Effector CD8-positive, alpha-beta T cell (primary cell): ENCODE measurements at places on chromosomes 16 and 17.

DNA sequence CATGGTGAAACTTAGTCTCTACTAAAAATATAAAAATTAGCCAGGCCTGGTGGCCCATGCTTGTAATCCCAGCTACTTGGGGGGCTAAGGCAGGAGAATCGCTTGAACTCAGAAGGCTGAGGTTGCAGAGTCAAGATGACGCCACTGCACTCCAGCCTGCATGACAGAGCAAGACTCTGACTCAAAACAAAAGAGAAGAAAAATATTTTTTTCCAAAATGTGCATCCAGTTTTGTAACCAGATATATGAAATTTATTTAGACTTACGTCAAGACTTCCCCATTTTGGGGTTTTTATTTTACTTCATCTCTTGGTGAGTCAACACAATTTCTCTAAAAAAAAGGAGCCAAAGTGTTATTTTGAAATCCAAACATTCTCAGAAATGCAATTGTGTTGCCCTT, 5.5 kb upstream of the TM4SF5 start:
- no peak for DNase-seq

- no peak for DNase-seq
Observed at GRCh38 chr16:55044201-55044975, 113.7 kb downstream of the IRX5 start.

GRCh38 chr17:80453126-80453997, 23.0 kb downstream of the NPTX1 start:
- no peak for DNase-seq

GRCh38 chr16:51900221-51900780, 646.6 kb downstream of the TOX3 start:
- DNase-seq = no peak

- DNase-seq = no peak
Observed at GRCh38 chr17:11493936-11494335, 104.3 kb upstream of the DNAH9 start.

GRCh38 chr17:79033046-79033616, 9.2 kb downstream of the C1QTNF1 start:
- no peak for DNase-seq

DNA sequence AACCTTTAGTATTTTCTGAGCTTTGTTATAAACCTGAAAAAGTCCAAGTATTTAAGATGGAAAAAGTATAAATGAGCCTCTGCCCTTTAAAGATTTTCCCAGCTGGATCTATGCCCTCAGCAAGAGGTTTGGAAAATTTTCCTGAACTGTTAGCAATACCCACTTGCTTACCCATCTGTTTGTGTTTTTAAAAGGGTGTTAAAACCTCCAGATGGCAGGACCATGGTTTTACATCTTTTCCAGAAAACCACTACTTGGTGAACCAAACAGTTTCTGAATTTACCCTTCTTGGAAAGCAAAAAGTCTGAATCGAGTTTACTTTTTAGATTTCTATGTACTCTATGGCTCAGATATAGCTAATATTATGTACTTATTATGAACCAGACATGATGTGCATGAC, 719 bp downstream of the PMFBP1 start:
- DNase-seq = no peak

- no peak for DNase-seq
Observed at GRCh38 chr16:30609002-30609925, 925 bp downstream of the ZNF689 start.

DNA sequence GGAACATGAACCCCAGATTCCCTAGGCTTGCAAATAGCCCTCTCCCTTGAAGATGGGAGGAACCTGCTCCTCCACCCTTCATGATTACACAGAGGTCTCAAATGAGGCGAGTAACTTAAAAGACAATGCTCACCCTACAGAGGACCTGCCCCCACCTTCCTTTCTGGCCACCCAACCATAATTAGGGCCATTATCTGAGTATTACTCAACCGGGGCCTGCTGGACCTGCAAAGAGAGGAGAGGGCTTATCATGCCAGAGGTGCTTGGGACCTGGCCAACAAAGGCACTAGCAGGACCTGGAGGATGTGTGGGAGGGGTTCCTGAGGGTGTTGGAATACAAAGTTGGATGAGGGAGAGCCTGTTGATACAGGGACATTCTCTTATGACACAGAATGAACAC, 42.4 kb downstream of the RNF157 start:
- no peak for DNase-seq

DNA sequence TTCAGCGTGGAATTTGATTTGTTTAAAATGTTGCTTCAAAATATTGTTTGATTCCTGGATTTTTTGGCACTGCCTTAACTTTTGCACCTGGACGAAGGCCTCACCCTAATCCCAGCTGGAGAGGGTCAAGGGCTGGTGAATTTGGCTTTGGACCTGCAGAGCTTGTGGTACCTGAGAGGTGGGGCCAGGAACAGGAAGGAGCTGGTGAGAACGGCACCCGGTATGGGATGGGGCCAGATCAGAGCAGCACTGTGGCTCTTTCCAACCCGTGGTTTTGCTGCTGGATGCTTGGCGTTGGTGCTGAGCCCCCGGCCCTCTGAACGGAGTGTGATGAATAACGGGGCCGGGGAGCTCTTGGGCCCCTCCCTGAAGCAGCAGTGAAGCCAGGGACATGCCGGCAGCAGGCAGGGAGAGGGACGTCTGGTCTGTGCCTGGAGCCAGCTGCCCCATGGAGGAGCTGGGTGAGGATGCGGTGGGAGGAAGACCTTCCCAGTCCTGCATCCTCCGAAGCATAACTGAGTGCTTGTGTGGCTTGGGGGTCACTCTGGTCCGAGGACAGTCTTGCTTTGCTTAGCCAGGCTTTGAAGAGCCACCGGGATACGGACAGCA, 275.4 kb downstream of the SEC14L1 start:
- no peak for DNase-seq

- DNase-seq = no peak
Observed at GRCh38 chr16:83269048-83269447, 538.7 kb upstream of the HSBP1 start.

DNA sequence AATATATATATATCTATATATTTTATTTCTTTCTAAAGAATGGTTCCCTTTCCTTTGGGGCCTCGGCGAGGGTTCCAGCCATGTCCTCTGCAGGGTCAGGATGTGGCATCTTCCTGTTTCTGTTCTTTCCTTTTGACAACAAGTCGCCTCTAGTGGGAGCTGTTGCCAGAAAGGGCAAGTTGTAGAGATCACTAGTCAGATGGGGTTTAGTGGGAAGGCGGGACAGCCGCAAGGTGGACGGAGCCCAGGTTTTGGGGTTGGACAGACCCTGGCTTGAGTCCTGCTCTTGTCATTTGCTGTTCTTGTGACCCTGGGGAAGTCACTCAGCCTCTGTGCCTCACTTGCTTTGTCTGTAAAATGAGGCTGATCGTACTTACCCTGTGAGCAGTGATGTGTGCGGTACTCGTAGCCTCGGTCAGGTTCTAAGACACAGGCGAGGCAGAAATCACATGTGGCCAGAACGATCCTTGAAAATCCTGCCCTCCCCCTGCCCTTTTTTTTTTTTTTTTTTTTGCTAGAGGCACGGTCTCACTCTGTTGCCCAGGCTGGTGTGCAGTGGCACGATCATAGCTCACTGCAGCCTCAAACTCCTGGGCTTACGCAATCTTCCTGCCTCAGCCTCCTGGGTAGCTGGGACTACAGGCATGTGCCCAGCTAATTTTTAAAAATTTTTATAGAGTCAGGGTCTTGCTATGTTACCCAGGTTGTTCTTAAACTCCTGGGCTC, 80.1 kb downstream of the ABCC6 start:
- no peak for DNase-seq

DNA sequence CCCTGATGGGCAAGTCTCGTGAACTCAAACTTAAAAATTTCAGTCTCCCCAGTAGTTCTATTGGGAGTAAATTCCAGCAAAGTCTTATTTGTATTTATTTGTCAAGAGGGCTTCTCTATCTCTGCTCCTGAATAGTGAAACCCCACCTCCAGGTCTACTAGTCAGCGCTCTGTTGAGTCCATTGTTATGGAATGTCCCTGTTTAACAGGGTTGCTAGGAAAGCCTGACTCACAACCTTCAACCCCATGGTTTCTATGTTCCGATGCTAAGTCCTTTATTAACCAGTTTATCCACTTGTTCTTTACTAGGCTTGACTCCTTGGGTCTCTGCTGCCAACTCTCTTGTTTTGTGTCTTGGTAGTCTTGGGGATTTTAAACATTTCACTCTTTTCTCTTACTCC, 250.7 kb upstream of the MYOCD start:
- no peak for DNase-seq

DNA sequence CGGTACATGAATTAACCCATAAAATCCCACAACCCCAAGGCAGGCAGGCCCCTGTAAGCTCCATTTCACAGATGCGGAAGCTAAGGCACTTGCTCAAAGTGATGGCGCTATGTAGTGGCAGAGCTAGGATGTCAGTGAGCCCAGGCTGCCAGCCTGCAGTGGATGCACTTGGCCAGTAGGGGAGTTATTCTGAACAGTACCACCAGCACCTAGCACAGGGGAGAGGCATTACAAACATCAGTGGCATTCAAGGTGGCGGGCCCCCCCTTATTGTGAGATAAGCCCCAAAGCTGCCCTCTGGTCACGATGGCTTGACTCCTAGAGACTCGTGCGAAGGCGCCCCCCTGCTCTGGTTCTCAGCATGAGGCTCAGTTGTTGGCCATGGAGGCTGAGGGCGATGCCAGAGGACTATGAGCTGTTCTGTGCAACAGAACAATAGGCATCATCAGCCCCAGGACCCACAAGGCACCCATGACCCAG, 33.8 kb downstream of the GTF3C1 start:
- no peak for DNase-seq
